ENCODE measurements at places on chromosomes 5 and 9.

DNA sequence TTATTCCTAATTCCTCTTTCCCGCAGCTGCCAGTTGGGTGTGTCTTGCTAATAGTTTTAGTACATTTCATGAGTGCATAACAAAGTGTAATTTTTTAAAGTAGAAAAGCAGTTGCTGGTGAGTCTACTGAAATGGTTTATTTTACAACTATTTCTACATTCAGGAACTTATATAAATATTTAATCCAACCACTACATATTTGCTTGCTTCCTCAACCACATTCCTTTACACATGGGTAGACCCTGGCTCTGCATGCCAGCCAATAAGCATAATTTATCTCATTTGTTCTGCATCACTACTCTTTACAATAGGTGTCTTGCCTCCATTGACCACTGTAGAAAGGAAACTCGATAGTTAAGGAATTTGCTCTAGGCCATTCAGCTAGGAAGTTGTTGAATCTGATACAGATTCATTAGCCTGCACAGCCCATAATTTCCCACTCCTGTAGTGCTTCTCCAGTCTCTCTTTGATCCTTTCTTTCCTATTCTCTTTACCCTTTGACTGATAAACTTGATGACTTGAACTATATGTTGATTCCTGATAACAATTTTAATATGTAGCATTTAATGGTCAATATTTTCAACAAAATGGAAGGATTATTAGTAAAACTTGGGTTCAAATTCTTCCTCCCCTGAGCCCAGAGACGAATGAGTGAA, 342.5 kb upstream of the ACTBL2 start:
- no peak for DNase-seq

DNA sequence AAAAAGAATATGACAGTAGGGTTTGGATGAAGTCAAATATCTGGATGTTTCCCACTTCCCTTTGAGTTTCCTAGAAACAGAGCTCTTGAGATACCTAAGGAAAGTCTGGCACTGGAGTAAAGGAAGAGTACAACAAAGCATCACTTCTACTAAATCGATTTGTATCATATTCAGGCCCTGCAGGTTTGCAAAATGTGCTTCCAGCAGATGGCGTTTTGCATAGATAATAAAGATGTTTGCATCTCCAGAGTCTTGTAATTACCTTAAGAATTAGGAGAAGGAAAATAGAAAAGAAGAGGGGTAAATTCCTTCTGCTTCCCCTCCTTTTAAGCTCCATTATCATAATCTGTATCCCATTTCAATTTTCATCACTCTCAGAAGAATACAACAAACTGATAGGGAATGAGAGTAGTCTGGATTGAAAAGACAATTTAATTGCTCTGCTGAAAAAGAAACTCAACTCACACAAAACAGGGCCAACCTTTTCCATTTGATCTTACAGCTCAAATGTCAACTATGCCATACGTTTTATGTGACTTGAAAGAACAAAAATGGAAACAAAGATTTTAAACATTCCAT, 380.4 kb downstream of the PTPRD start:
- DNase-seq = peak; percentile 32

- no peak for DNase-seq
Observed at GRCh38 chr9:112248722-112249121, 73.6 kb upstream of the SUSD1 start.

DNA sequence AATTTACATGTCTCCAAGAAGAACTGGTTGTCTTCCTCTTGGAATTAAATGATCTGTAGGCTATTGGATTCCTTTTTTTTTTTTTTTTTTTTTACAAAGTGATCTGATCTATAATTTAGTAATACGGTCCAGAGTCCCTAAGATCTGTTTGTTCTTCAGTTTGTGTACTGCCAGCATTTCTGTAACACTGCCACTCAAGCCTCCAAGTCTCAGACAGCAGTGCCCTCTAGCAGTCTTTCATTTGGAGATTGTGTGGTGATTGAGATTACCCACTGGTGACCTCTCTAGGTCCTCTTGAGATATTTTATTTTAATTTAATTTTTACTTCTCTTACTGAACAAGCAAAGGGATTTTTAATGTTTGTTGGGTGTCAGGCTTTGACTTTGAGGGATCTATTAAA, 40.8 kb downstream of the NDFIP1 start:
- no peak for DNase-seq

GRCh38 chr9:129640871-129641749, 841 bp downstream of the ASB6 start:
- DNase-seq = no peak

DNA sequence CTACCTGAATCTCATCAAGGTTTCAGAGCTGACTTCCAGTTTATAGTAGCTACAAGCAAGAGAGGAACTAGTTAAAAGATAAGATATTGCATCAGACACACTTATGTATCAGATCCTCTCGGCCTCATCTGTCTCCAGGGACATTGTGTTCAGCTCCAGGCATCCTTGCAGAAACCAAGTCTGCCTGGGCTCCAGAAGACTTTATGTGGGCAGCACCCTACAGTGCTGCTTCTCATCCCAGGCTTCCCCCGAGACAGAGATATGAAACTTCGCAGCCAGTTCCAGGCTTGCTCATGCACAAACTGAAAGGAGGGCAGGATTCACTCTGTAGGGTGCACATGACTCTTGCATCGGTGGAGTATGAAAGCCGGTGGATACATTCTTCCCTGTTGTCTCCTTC, 33.9 kb upstream of the FOXB2 start:
- no peak for DNase-seq

GRCh38 chr9:136614372-136614922, 48.3 kb upstream of the EGFL7 start:
- no peak for DNase-seq

DNA sequence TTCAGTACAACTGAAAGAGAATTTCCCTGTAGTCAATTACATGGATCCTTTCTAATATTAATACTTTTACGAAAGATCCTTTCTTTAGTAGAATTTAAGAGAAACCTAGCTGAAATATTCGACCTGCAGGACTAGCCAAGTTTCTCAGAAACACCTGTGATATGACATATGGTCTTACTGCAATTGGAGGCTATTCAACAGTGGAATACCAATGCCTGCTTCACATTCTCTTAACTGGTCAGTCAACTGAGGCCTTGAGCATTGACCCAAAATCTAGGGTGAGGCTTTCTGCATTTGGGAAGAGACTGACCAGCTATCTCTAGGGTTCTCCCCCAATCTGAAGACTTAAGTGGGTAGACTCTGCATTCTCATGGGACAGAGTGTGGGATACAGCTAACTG, 12.3 kb downstream of the UBE2QL1 start:
- DNase-seq = no peak

Measured in midbrain (tissue), 1 donor.